Activated effector memory CD4-positive, alpha-beta T cell treated with anti-CD3 and anti-CD28 coated beads, Interleukin-2, amount 50 U/mL, for 16 hours (primary cell): ENCODE measurements at places on chromosomes 13 and 19.

GRCh38 chr13:98348466-98349200, 171.6 kb upstream of the RNF113B start:
- DNase-seq = no peak

DNA sequence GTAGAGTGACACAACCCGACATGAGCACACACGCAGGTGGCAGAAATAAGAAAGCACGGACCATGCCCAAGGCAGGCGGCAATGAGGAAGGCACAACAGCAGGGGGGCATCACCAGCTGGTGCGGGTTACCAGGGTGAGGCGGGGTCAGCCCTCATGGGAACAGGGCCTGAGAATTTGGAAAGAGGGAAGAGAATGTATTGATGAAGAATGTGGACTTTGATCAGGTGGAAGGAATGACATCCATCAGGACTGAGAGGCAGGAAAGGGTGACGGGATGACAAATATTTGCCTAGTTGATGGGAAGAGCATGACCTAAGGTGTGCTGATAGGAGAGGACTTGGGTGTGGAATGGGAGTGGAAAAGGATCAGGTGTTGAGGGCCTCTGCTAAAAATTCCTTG, 177.5 kb downstream of the ABCC4 start:
- no peak for DNase-seq

GRCh38 chr13:58630794-58631193, 999.2 kb downstream of the PCDH17 start:
- DNase-seq = no peak

- no peak for DNase-seq
Observed at GRCh38 chr19:17351815-17352435, 14.6 kb downstream of the GTPBP3 start.

DNA sequence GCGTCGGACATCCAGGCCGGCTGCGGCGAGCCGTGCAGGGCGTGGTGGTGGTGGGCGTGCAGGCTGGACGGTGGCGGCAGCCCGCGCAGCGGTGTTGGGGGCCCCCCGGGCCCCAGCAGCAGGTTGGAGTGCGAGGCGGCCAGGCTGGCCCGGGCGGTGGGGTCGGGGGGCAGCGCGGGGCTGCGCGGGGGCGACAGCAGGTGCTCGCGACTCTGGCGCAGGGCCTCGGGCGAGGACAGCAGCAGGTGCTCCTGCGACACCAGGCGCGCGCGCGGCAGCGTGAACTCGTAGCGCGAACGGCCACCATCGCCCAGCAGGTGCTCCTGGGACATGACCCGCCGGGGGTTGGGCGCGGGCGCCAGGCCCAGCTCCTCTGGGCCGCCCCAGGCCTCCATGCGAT, 9.8 kb downstream of the SHISA7 start:
- DNase-seq = no peak

- DNase-seq = no peak
Observed at GRCh38 chr13:44170731-44171130, 202.9 kb upstream of the SERP2 start.

- DNase-seq = no peak
Observed at GRCh38 chr19:33728141-33728540, 68.5 kb upstream of the KCTD15 start.

DNA sequence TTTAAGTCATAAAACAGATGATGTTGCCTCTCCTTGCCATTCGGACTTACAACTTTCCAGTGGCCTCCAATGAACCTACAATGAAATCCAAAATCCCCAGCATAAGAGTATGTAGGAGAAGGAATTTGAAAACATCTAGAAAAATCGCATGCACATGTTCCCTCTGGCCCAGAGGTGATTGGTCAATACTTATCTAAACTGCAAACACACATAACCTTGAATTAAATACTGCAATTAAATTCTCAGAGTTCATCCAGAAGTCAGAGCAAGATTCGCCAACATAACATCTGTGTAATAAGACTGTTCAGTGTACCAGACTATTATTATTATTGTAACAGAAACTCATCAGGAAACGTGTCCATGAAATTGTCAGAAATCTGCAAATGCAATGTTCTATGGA, 82.2 kb upstream of the USP29 start:
- DNase-seq = no peak

- no peak for DNase-seq
Observed at GRCh38 chr19:45097776-45098520, 5.0 kb downstream of the PPP1R37 start.

DNA sequence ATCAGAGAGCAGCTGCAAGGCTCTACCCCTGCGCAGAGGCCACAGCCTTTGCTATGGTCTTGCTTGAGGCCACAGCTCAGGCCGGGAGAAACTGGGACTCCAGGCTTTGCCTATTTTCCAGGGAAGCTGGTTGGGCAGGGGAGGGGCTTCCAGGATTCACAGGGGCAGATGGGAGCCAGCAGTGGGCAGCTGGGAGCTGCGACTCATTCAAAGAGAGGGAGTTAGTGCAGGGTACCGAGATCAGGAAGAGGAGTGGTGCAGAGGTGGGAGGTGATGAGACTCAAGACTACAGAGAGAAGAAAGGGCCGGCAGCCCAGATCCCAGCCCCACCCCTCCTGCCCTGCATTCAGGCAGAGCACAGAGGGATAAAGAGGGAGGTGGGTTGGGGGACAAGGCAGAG, 12.1 kb downstream of the ADGRE5 start:
- DNase-seq = no peak
